Activated naive CD8-positive, alpha-beta T cell treated with anti-CD3 and anti-CD28 coated beads for 36 hours (primary cell): ENCODE measurements at places on chromosomes 13 and 19. TPM values are rescaled to one million over a fixed set of nuclear protein-coding genes. Genes with fewer than 3 reads are reported as not detected.

DNA sequence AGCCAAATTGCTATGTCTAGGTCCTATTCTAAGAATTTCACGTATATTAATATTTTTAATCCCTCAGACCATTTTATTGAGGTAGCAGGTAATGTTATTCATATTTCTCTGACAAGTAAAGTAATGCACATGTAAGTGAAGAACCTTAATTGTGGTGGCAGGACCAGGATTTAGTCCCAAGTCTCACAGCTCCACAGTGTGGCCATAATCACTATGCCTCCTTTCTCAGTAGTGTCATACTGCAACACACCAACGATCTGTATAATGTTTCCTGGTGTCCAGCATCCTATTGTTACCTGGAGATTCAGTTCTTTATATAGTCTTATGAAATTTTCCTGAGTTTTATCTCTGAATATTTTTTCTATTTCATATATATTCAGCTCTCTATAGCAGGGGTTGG is 340.3 kb downstream of the OLFM4 start:
- no peaks in the 10 kb centered on the region for H3K36me3 ChIP-seq
- H3K4me1 ChIP-seq = no peaks in the 10 kb centered on the region
- DNase-seq = no peak

- peaks cover 24% of the 10 kb centered on the region for H3K36me3 ChIP-seq
- no peak overlapping the region for H3K27ac ChIP-seq
- no peaks in the 10 kb centered on the region for H3K27me3 ChIP-seq
- H3K4me1 ChIP-seq = peaks cover 48% of the 10 kb centered on the region
- H3K4me3 ChIP-seq = no peak overlapping the region
Measured at GRCh38 chr13:33537026-33537425, 251.5 kb upstream of the STARD13 start.

GRCh38 chr13:44762911-44763310 is 186.8 kb upstream of the TSC22D1 start:
- peaks cover 6% of the 10 kb centered on the region for H3K4me1 ChIP-seq
- no peak overlapping the region for H3K4me3 ChIP-seq
- H3K27ac ChIP-seq = no peak overlapping the region
- peaks cover 8% of the 10 kb centered on the region for H3K27me3 ChIP-seq
- no peaks in the 10 kb centered on the region for H3K36me3 ChIP-seq

GRCh38 chr13:88303605-88304004 is 632.4 kb downstream of the SLITRK5 start:
- H3K4me1 ChIP-seq = no peaks in the 10 kb centered on the region
- no peak overlapping the region for H3K4me3 ChIP-seq
- H3K36me3 ChIP-seq = no peaks in the 10 kb centered on the region
- no peak overlapping the region for H3K27ac ChIP-seq
- DNase-seq = no peak
- no peaks in the 10 kb centered on the region for H3K27me3 ChIP-seq

- no peak overlapping the region for H3K27ac ChIP-seq
- no peaks in the 10 kb centered on the region for H3K27me3 ChIP-seq
- no peaks in the 10 kb centered on the region for H3K36me3 ChIP-seq
- H3K4me1 ChIP-seq = peaks cover 4% of the 10 kb centered on the region
- no peak for DNase-seq
Measured at GRCh38 chr19:49741210-49741844, 21.8 kb downstream of the TSKS start.

DNA sequence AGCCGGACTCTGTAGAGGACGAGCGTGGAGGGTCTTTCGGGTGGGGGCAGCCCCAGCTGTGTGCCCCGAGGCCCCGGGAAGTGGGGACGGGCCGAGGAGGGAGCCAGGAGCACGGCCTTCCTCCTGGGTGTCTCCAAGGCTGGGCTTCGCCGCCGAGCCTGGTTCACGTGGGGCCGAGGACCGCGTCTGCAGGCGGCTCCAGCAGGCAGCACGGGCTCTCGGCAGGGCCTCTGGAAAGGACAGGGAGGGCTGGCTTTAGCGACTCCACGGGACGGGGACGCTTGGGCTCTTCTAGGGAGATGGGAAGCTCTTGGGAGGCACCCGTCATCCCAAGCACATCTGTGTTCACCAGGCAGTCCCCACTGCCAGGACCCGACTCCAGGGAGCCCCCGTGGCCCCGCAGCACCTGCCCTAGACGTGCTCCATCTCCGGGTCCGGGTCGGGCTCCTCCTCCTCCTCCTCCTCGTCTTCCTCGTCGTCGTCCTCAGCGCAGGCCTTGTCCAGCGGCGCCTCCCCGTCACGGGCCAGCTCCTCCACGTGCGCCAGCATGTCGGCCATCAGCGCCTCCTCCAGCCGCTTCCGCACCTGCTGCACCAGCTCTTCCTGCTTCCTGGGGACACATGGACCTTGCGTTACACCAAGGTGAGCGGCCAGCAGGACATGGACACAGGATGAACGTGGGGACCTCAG is 9.9 kb upstream of the MEX3D start:
- DNase-seq = no peak
- no peak overlapping the region for H3K4me3 ChIP-seq
- peaks cover 2% of the 10 kb centered on the region for H3K4me1 ChIP-seq
- H3K36me3 ChIP-seq = peaks cover 5% of the 10 kb centered on the region
- H3K27ac ChIP-seq = no peak overlapping the region
- no peaks in the 10 kb centered on the region for H3K27me3 ChIP-seq

DNA sequence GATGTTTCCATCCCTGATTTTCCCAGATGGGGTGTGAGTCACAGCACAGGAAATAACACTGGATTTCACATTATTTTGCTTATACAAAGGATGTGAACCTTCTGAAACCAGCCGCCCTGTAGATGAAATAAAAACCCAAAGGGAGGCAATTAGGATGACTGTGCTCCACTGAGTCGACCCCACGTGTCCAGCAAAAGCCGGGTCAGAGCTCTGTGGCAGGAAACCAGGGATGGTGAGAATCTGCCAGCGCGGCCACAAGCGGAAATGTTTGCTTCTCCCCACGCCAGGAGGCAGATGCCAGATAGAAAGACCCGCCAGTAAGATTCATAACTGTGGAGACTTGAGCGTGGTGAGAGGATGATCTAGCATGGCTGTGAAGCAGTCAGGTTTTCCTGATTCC is 764.4 kb downstream of the LIG4 start:
- DNase-seq = peak; percentile 2
- no peaks in the 10 kb centered on the region for H3K36me3 ChIP-seq
- H3K4me1 ChIP-seq = peaks cover 2% of the 10 kb centered on the region
- H3K4me3 ChIP-seq = no peak overlapping the region
- H3K27ac ChIP-seq = no peak overlapping the region
- H3K27me3 ChIP-seq = no peaks in the 10 kb centered on the region

GRCh38 chr13:114067886-114068651 is 64.4 kb downstream of the RASA3 start:
- H3K4me3 ChIP-seq = peak overlapping the region; percentile 71
- H3K27ac ChIP-seq = peak overlapping the region; percentile 99
- peaks cover 62% of the 10 kb centered on the region for H3K4me1 ChIP-seq
- H3K27me3 ChIP-seq = no peaks in the 10 kb centered on the region
- DNase-seq = peak; percentile 51

CYP4F8 gene
- not detected for total RNA-seq

- no peaks in the 10 kb centered on the region for H3K36me3 ChIP-seq
- H3K27me3 ChIP-seq = peaks cover 10% of the 10 kb centered on the region
- no peaks in the 10 kb centered on the region for H3K4me1 ChIP-seq
- DNase-seq = no peak
Measured at GRCh38 chr19:5773276-5773675, 11.3 kb downstream of the PRR22 start.

IGSF23 gene
- total RNA-seq = not detected

- H3K27me3 ChIP-seq = no peaks in the 10 kb centered on the region
- H3K4me1 ChIP-seq = peaks cover 44% of the 10 kb centered on the region
- peaks cover 10% of the 10 kb centered on the region for H3K36me3 ChIP-seq
- H3K27ac ChIP-seq = peak overlapping the region; percentile 65
- H3K4me3 ChIP-seq = peak overlapping the region; percentile 48
- peak; percentile 47 for DNase-seq
Measured at GRCh38 chr19:2047449-2048103, 3.5 kb downstream of the MKNK2 start.

DNA sequence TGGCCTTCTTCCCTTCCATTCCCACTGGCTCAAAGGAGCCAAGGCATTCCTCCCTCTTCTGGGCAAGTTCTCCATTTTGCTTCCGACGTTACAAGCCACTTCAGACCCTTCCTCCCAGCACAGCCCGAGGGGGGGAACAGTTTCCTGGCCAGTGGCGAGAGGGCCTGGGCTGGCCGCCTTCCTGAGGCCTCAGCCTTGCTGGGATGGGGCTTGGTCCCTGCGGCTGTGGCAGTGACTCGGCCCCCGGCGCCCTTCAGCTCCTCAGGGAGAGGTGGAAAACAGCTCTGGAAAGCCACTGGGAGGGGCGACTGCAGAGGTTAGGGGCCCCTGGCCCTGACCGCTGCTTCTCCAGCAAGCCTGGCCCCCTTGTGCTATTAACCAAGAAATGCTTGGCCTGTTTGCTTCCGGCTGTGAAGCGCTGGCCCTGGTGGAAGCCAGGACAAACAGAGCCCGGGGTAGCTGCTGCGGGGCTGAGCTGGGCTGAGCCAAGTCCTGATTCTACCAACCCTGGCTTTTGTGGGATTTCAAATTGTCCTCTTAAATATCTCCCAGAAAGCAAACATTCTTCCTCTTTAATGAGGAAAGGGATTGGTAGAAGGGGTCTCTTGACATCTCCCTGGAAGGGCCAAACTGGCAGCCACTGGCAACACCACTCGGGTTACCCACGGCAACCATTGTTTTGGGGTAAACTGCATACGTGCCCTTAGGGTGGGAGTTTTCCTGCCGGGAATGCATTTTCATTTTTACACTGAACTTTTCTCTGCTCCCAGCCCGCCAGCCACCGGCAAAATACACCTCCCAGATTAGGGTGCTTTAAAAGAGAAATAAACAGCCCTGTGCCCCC is 38.7 kb downstream of the C13orf46 start:
- H3K27ac ChIP-seq = no peak overlapping the region
- peaks cover 5% of the 10 kb centered on the region for H3K27me3 ChIP-seq
- H3K36me3 ChIP-seq = no peaks in the 10 kb centered on the region
- no peak overlapping the region for H3K4me3 ChIP-seq
- no peak for DNase-seq
- peaks cover 12% of the 10 kb centered on the region for H3K4me1 ChIP-seq

GRCh38 chr19:46441866-46442265 is 13.1 kb upstream of the PNMA8C start:
- H3K27ac ChIP-seq = no peak overlapping the region
- no peaks in the 10 kb centered on the region for H3K27me3 ChIP-seq
- H3K36me3 ChIP-seq = no peaks in the 10 kb centered on the region
- no peaks in the 10 kb centered on the region for H3K4me1 ChIP-seq
- H3K4me3 ChIP-seq = no peak overlapping the region
- DNase-seq = no peak

DNA sequence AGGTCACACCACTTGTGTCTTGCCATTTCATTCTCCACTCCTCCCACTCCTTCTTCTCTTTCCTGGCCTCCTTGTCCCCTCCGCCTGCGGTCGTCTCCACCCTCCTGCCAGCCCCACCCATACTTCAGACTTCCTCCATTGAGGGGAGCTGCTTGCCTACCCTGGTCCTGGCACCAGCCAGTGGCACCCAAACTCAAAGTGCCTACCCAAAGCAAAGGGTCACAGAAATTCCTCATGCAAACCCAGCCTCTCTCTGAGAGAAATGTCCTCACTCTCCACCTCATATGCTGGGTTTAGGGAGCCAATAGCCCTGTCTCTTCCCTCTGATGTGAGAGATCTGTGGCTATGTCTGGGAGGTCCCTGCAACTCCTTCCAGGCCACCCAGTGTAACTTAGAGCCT is 109.6 kb downstream of the TEX26 start:
- peaks cover 27% of the 10 kb centered on the region for H3K27me3 ChIP-seq
- no peak for DNase-seq
- H3K36me3 ChIP-seq = peaks cover 3% of the 10 kb centered on the region
- peaks cover 68% of the 10 kb centered on the region for H3K4me1 ChIP-seq
- H3K4me3 ChIP-seq = no peak overlapping the region
- no peak overlapping the region for H3K27ac ChIP-seq

- H3K36me3 ChIP-seq = no peaks in the 10 kb centered on the region
- no peak overlapping the region for H3K4me3 ChIP-seq
- no peak overlapping the region for H3K27ac ChIP-seq
- no peak for DNase-seq
Measured at GRCh38 chr13:69970520-69970919, 137.1 kb upstream of the ATXN8OS start.

- no peak for DNase-seq
- no peak overlapping the region for H3K27ac ChIP-seq
- no peak overlapping the region for H3K4me3 ChIP-seq
- peaks cover 24% of the 10 kb centered on the region for H3K4me1 ChIP-seq
Measured at GRCh38 chr13:95745752-95746151, 68.8 kb downstream of the DNAJC3 start.

GRCh38 chr13:109151696-109152095 is 522.3 kb downstream of the MYO16 start:
- H3K36me3 ChIP-seq = no peaks in the 10 kb centered on the region
- no peak overlapping the region for H3K27ac ChIP-seq
- peaks cover 18% of the 10 kb centered on the region for H3K27me3 ChIP-seq
- no peaks in the 10 kb centered on the region for H3K4me1 ChIP-seq
- H3K4me3 ChIP-seq = no peak overlapping the region
- DNase-seq = no peak

GRCh38 chr19:291561-292280 is 518 bp upstream of the PLPP2 start:
- H3K27me3 ChIP-seq = peaks cover 63% of the 10 kb centered on the region
- no peaks in the 10 kb centered on the region for H3K36me3 ChIP-seq
- peaks cover 6% of the 10 kb centered on the region for H3K4me1 ChIP-seq
- DNase-seq = no peak

CYP4F3 gene
- total RNA-seq = 0.23 TPM

RFXAP gene
- total RNA-seq = 15.6 TPM
